ENCODE measurements at places on chromosomes 6 and 20.

DNA sequence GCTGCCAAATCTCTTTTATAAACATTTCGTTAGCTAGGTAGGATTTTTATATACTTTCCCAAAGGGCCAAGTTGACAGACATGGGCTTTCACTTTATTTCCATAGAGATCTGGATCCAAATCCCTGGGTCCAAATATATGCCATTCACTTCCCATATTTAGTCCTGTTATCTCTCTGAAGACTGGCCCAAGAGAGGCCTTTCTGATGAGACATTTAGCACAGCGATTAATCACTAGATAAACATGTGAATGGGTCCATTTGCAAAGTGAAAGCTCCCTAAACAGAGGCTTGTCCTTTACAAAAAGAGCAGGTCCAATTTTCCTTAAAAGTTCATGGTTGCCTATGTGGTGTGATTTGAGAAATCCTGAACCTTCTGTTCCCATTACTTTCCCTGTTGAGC, 132.6 kb downstream of the TRMT11 start:
- no peak for DNase-seq

DNA sequence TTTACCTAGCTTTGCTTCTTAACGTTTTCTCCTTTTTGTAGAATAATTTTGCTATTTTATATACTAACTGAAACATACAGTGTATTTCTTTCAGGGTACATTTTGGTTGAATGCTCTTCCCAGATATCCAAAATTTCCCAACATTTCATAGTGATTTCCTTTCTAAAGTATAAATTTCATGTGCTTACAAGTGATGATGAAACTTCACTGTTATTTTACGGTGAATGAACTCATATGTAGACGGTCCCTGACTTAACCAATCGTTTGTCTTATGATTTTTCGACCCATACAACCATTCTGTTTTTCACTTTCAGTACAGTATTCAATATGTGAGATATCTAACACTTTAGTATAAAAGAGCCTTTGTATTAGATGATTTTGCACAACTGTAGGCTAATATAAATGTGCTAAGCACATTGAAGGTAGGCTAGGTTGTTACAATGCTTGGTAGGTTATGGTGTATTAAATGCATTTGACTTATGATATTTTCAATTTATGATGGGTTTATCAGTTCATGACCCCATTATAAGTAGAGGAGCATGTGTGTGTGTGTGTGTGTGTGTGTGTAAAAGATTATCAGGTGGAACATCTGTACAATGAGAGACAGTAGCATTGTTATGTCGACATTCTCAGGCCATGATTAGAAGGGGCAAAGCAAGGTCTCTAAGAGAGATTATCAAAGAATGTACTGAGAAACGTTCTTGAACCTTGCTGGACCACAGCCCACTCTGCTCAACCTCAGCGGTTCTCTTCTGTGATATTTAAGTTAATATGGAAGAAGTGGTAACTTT, 20.9 kb downstream of the HIVEP1 start:
- DNase-seq = no peak

GRCh38 chr6:90764001-90764400, 177.1 kb upstream of the MAP3K7 start:
- no peak for DNase-seq

DNA sequence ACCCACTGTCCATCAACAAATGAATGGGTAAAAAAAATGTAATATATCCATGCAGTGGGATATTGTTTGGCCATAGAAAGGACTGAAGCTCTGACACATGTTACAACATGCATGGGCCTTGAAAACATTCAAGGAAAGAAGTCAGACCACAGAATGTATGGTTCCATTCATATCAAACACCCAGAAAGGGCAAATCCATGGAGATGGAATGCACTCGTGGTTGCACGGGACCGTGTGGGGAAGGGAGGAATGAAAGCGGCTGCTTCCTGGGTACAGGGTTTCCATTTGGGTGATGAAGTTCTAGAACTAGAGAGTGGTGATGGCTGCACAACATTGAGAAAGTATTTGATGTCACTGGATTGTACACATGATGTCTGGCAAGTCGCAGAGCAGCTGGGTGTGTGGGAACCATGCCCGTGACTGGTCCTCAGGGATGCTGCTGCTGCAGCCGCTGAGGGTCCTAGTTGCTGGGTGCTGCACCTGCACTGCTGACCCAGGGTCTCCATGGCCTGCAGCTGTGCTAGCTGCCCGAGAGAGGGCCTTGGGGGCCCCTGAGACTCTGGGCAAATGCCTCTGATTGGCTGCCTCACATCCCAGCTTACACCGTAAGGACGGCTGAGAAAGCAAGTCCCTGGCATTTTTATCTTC, 220.3 kb downstream of the NRN1 start:
- DNase-seq = no peak

DNA sequence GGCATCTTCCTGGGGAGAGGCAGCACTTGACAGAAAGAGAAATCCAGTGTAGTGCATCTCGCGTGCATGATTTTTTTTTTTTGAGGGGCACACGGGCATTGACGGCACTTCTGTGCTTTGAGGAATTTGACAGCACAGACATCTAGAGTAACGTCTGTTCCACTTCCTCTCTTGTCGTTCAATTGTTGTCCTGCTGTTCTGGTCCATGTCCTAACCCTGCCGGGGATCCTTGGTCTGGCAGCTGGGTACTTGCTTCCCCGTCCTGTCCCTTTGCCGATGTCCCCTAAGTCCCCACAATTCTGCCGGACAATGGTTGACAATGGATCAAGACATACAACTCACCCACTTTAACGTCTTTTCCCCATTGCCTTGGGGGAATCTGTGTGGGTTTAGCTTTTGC, 46.0 kb upstream of the NAA20 start:
- no peak for DNase-seq

DNA sequence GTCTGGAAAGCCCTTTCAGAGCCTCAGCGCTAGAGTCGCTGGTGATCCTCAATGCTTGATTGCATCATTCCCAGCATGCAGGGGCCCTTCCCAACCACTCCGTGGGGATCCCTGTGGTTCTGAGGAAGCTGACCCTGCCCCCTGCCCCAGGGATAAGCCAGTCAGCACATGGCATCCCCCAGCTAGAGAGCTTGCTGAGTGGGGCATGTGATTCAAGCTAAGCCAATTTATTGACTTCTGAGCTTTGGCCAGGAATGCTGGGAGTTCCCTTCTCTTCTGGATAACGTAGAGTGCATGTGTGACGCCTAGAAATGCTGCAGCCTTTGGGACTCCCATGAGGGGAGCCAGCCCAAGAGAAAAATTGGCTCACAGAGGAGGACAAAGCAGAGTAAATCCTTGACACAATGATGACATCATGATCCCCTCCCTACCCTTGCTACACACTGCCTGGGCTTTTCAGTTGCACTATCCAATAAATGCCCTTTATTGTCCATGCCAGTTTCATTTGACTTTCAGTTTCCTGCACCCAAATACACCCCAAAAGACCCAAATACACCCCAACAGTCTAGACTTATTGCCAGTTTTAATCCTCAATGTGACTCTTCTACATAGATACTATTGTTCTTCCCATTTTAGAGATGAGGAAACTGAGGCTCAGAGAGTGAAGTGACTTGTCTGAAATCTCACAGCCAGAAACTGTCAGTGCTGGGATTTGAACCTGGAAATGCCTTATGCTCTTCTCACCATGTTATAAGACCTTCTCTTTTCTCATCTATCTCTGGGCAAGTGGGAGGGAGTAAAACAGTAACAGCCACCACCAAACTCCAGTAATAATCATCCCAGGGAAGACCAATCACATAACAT, 34.3 kb downstream of the KCNB1 start:
- no peak for DNase-seq

GRCh38 chr6:34583861-34584604, 27.9 kb upstream of the SPDEF start:
- no peak for DNase-seq

DNA sequence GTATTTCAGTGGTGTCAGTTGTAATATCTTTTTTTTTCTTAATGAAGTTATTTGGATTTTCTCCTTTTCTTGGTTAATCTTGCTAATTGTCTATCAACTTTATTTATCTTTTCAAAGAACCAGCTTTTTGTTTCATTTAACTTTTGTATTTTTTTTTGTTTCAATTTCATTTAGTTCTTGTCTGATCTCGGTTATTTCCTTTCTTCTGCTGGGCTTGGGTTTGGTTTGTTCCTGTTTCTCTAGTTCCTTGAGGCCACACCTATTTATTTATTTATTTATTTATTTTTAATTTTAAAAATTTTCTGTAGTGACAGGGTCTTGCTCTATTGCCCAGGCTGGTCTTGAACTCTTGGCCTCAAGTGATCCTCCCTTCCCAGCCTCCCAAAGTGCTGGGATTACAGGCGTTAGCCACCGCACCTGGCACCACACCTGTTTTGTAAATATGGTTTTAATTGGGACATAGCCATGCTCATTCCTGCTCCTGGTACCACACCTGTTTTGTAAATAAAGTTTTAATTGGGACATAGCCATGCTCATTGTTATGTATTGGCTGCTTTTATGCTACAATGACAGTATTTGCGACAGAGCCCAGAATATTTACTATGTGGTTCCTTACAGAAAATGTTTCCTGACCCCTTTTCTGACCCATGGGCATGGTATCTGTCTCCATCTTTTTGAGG, 22.2 kb downstream of the KDM1B start:
- no peak for DNase-seq

DNA sequence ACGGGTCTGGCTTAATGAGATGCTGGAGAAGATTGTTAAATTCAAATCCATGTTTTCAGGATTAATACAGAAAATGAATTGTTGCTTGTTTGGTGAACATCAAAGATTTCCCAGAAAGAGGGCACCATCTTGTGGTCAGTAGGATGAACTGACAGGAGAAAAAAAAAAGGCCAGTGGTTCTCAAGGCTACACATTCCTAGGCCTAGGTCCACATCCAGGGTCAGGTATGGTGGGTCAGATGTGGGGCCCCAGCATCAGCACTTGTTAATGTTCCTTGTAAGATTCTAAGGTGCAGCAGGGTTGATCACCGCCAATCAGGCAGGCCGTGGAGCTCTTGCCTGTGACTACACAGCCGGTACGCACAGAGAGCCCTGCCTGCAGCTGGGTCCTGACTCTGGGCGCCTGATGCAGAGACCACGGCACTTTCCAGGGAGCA, 34.0 kb upstream of the FOXO3 start:
- DNase-seq = no peak

- DNase-seq = no peak
These were observed 182.4 kb upstream of the MCHR2 start for GRCh38 chr6:100176311-100176950.

DNA sequence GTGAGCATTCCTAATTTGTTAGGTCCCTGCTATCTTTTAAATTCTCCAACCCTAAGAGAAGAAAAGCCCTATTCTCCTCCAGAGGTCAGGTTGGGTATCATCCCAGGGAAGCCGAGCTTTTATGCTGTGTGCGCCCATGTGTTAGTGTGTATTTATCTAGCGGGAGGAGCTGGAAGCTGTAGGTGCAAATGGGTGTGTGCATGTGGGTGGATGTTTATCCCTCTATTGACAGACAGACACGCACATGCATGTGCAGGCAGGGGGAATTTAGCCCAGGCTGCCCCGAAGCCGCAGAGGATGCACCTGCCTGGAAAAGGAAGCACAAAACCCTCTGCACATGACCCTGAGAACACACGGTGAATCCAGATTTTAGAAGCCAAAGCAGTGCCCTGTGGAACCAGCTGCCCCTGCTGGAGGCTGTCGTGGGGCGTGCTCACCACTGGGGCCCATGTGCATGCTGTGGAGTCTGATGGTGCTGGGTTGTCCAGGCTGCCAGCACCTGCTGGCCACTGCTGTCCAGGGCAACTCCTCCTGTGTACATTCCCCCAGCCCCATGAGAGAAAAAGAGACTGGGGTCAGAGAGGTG, 397.5 kb downstream of the TAF4 start:
- no peak for DNase-seq

DNA sequence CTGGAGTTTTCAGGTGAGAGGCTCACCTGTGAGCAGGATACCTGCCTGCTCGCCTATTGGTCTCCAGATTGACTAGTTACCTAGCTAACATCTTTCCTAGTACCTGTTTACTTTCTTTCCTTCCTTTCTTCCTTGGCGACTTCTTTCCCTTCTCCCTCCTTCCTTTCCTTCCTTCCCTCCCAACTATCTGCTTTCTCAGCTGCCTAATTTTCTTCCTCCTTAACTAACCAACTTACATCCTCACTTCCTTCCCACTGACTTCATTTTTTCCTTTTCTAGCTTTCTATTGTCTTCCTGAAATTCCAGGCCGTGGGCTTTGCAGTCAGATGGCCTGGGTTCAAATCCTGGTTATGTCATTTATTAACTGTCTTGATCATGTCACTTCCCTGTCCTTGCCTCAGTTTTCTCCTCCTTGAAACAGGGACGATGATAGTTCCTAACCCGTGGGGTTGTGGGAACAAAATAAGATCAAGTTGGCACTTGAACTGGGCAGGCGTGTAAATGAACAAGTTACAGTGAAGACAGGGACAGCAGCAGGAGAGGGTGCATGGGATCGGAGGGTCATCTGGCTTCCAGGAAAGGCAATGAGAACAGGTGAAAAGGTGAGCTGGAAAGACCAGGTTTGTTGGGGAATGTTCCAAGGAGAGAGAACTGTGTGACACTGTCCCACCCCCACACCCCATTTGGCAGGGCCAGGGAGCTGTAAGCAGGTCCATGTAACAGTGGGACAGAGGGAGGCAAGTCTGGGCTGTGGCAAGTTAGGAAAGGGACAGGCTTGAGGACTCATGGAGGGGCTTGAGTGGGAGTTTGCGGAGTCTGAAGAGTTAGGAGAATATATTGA, 540 bp downstream of the SGK2 start:
- no peak for DNase-seq

- DNase-seq = no peak
These were observed 26.5 kb upstream of the RNF24 start for GRCh38 chr20:4041748-4042411.

- no peak for DNase-seq
These were observed 282.2 kb upstream of the EPHA7 start for GRCh38 chr6:93701526-93701925.
